ENCODE measurements at places on chromosomes 6 and 20.

GRCh38 chr6:5681480-5681879, 325.2 kb downstream of the NRN1 start:
- DNase-seq: peak; percentile 81

GRCh38 chr6:296151-297122, 4.2 kb downstream of the DUSP22 start:
- peak; percentile 77 for DNase-seq

DNA sequence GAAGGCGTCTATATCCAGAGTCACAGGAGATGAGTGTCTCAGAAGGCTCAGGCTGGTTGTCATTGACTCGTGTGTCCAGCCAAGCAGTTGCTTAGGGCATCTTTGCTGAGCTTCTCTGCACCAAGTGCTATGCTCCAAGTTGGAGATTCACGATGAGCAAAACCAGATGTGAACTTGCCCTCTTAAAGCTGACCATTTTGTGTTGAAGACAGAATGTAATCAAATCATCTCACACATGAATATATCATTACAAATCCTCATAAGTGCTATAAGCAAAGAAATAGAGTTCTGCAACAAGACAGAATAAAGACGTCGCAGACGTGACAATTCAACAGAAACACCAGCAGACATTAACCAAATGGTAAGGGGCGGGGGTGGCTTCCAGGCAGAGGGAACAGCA, 103.9 kb downstream of the ALDH8A1 start:
- DNase-seq: no peak

DNA sequence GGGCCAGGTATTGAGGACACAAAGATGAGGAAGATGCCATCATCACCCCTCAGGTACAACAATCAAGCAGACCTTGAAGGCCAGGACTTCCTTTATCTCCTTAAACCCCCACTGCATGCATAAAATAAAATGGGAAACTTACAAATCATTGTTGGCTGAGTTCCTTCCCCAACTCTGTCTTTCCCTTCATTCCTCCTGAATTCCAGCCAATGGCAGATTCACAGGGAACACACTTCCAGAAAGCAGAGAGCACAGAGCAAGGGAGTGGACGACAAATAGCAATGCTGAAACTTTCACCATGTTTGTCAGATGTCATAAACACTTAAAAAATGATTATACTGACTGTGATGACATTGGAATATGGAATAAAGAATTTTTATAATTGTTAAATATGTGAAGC, 37.3 kb upstream of the NXT1 start:
- no peak for DNase-seq

- no peak for DNase-seq
Observed at GRCh38 chr6:47241742-47242482, 67.8 kb downstream of the TNFRSF21 start.

- no peak for DNase-seq
Observed at GRCh38 chr6:102356170-102356569, 962.7 kb downstream of the GRIK2 start.

Data from osteoblast (primary cell).